ENCODE measurements at places on chromosomes 7 and 10.

DNA sequence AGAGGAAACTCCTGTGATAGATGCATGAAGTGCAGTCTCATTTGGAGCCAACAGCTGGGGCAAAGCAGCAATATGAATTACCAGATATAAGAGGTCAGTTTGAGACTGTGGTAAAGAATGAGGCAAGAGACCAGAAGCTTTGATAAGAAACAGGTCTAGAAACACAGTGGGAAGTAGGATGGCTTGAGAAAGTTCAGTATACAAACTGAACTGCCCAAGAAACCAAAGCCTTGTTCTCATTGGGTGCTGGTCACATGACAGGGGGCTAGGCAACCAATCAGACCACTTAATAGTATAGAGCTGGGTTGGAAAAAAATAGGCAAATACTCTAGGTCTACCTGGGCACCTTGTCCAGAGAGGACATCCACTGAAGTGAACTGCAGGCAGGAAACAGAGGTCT lies 46.2 kb upstream of the PLCE1 start:
- DNase-seq = no peak

GRCh38 chr7:117803476-117803875 lies 69.8 kb downstream of the CTTNBP2 start:
- no peak for DNase-seq

DNA sequence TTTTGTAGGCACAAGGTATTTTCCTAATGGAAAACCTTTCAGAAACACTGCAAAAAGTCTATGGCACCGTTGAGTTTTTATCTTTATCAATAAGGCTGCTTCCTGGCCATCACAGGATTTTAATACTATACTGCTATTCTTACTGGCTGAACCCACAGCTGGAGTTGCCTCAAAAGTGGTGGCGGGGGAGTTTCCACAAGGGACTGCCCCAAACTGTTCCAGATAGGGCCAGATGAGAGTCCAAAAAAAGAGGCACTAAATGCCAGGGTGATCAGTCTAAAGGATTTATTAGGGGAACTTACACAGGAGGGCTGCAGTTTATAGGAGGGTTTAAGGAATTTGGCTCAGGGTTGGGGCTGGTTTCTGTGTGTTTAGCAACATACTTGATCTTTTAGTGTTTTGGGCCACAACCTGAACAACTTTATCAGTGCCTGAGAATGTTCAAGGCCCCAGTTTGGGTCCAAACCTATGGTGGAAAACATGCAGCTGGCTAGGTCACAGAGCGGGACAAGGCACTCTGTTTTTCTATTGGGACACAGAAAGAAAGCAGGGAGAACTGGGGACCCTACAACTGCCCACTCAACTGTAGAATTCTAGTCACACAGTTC lies 41.4 kb downstream of the STAM start:
- peak; percentile 46 for DNase-seq

DNA sequence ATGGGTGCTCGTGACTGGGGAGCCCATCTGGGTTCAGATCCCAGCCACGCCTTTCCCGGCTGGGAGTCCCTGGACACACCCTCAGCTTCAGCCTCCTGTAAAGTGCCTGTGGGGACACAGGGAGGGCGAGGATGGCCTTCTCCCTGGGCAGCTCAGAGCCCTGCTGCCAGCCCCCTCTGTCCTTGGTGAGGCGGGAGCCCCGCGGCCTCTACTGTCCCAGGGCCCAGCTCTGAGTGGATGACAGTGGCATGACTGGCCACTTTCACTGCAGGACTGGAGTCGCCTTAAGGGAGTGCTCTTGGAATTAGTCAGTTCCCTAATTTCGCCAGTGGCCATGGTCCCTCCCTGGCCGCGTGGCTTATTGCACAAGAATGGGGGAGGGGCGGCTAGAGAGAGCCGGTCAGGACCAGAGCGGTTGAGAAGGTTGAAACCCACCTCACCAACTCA lies 4.6 kb downstream of the BRI3 start:
- DNase-seq = no peak

DNA sequence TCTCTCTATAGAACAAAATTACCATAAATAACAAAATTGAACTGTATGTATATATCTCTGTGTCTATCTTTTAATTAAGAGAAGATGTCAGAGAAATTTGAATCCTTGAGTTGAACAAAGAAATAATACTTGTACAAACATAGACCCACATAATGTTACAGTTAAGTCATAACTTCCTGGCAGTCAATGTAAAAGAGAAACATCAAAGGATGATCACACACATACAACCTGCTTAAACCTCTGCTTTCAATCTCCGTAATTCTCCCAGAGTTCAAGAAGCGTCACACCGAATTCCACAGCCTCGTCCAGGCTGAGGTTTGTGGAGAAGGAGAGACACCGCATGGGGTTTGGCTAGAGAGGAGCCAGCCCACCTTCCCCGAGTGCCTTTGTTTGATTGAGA lies 40.1 kb upstream of the LRRC4 start:
- no peak for DNase-seq

GRCh38 chr7:66837007-66837406 lies 84.0 kb upstream of the TMEM248 start:
- peak; percentile 63 for DNase-seq

DNA sequence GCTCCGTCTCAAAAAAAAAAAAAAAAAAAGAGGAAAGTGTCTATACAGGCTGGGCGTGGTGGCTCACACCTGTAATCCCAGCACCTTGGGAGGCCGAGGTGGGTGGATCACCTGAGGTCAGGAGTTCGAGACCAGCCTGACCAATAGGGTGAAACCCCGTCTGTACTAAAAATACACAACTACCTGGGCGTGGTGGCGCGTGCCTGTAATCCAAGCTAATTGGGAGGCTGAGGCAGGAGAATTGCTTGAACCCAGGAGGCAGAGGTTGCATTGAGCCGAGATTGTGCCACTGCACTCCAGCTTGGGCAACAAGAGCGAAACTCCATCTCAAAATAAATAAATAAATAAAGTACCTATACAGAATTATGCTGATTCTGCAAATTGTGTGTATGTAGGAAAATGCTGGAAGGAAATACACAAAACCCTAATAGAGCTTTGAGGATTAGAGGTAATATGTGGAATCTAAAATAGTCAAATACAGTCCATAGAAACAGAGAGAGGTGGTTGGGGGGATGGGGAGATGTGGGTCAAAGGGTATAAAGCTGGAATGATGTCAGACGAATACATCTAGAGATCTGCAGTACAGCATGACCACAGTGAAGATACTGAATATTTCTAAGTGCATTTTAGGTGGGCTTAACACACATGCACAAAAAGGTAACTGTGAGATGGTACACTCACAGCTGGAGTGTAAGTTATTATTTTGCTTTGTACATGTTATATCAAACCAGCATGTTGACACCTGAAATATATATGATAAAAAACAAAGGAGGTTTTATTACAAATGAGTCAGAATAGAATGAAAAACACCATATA lies 174.5 kb upstream of the KLF14 start:
- DNase-seq = no peak

- DNase-seq = peak; percentile 21
These were observed 445.1 kb upstream of the ZMIZ1 start for GRCh38 chr10:78623578-78624215.

DNA sequence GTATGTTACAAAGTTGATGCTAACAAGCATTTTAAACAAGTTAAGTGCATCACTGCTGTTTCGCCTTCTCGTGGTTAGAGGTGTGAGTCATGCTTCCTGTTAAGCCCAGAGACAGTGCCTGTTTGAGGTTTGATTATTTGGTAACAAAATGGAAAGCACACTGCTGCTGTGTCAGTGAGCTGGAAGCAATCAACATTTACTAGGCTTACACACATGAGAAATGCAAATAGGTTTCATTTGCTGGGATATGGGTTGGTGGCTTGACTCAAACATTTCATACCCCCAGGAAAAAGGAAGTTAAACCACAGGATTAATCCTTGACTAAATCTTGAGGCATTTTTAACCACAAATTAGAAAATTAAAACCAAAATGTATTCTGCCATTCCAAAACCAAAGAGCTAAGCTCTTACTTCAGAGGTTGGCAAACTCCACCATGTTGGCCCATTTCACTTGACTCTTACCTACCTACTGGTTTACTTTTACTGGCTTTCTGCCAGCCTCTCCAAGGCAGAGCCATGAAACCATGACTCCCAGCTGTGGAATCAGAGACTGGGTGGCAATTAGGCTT lies 139.2 kb downstream of the ETV1 start:
- DNase-seq = peak; percentile 88

DNA sequence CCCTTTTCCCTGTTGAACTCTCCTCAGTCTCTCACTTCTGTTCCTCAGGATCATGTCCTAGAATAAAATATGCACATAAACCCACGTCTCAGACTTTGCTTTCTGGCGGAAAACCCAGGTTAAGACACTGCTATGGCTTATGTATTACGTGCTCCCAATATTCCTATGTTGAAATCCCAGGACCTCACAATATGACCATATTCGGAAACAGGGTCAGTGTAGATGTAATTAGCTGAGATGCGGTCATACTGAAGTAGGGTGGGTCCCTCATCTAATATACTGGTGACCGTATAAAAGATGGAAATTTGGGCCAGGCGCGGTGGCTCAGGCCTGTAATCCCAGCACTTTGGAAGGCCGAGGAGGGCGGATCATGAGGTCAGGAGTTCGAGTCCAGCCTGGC lies 59.9 kb downstream of the KIAA1549 start:
- no peak for DNase-seq

DNA sequence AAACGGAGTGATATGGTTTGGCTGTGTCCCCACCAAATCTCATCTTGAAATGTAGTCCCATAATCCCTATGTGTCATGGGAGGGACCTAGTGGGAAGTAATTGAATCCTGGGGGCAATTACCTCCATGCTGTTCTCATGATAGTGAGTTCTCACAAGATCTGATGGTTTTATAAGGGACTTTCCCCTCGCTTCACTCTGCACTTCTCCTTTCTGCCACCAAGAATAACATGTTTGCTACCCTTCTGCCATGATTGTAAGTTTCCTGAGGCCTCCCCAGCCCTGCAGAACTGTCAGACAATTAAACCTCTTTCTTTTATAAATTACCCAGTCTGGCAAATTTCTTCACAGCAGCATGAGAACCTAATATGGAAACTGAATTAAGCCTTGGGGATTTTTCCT lies 19.1 kb downstream of the FAM3C start:
- DNase-seq = no peak

DNA sequence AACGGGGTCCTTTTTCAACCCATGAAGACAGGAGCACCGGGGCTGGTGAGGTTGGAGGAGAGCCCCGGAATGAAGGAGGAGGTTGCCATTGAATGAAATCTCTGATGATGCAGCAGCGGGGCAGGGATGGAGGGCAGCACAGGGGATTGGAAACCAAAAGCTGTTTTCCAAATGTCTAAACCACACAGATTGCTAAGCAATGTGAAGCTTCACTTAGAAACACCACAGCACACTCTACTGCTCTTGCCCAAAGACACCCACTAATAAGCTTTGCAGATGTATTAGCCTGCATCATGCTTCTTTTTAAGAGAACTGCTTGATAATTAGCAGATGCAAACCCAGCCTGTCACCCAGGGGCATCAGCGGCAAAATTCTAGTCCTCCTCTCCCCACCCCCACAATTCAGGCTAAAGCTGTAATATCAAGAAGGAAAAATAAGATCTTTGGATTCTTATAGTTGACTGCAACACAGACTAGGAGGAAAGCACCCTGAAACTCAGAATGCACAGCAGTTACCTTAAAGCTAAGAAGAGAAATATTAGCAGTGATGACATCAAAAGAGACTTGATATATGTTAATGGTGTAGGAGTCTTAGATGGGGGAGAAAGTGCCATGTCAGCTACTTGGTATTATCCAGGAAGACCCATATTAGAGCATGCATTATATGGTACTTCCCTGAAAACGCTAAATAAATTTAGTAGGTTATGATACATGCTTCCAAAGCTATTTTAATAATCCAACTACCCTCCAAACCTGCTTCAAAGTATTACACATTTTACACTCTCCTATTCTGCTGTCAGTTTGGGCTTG lies 666.7 kb downstream of the KCNMA1 start:
- DNase-seq = no peak

DNA sequence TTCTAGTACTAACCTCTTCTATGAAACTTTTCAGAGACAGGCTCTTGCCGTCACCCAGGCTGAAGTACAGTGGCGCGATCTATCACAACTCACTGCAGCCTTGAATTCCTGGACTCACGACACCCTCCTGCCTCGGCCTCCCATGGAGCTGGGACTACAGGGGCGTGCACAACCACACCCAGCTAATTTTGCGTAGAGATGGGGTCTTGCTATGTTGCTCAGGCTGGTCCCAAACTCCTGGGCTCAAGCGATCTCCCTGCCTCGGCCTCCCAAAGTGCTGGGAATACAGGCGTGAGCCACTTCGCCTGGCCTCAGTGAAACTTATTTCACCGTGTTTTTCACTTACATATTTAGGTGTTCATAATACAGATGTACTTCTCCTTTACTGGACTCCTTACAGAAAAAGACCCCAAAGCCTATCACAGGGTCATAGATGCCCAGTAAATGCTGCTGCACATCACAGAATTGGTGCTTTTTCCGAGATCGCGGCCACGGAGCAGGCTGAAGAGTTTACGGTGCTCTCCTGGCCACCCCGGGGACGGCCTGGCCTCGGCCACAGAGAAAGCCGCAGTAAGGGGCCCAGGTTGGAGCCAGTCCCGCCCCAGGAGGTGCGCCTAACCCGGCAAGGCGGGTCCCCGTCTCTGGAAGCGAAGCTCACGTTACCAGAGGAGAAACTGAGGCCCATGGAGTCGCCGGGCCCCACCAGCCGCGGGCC lies 595 bp downstream of the TBL2 start:
- no peak for DNase-seq
